ENCODE measurements at places on chromosomes 1 and 21.

DNA sequence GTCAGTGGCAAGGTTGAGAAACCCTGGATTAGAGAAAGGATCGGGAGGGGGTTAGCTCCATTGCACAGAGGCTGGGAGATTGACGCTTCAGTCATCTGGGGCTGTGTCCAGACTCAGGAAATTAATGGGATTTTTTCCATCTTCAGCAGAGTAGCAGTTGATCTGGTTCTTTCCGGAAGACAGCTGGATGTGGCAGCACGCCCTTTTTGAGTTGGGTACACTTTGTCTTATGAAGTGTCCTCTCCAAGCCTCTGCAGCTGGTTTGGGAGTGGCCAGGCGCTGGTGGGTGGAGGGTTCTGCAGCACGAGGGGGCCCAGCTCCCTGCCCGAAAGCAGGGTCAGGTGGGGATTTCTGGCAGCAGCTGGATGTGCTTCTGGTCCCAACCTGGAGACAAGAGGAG lies 95.1 kb downstream of the TAS1R2 start:
- DNase-seq: no peak
- no peak overlapping the region for H3K27ac ChIP-seq
- peaks cover 24% of the 10 kb centered on the region for H3K27me3 ChIP-seq
- no peak overlapping the region for H3K4me3 ChIP-seq
- H3K36me3 ChIP-seq: no peaks in the 10 kb centered on the region

DNA sequence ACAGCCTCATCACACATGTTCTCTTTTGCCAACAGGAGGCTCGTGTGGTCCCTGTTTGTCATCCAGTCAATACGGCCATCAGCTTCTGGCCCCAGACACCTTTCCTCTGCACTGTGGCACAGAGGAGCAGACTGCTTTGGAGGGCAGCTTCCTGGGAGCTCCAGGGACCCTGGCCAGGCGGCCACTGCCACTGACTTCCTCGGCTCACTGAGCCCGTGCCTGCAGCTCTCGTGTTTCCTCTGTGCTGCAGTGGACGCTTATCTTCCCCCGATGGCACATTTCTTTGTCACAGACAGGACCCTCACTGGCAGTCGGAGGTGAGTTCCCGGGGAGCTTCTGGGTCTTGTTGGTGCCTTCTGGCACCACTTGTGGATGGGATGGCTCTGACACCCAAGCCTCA lies 67.0 kb upstream of the DIRAS3 start:
- no peaks in the 10 kb centered on the region for H3K36me3 ChIP-seq
- peaks cover 5% of the 10 kb centered on the region for H3K4me1 ChIP-seq
- DNase-seq: no peak
- no peak overlapping the region for H3K4me3 ChIP-seq

DNA sequence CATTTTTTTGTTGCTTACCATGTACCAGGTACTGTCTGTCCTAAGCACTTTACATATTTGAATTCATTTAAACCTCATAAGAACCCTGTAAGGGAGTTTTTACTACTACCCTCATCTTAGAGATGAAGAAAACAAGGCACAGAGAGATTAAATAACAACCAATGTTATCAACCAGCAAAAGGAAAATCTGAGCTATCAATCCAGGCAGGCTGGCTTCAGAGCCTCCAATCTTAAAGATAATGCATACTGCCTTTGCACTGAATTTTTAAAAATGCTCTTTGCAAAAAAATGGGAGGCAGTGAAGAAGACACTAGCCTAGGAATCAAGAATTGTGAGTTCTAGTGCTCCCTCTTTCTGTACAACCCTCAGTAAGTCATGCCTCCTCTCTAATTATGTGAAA lies 18.7 kb downstream of the NDC1 start:
- peaks cover 2% of the 10 kb centered on the region for H3K4me1 ChIP-seq
- H3K36me3 ChIP-seq: peaks cover 48% of the 10 kb centered on the region
- no peak for DNase-seq
- no peaks in the 10 kb centered on the region for H3K27me3 ChIP-seq
- no peak overlapping the region for H3K4me3 ChIP-seq

DNA sequence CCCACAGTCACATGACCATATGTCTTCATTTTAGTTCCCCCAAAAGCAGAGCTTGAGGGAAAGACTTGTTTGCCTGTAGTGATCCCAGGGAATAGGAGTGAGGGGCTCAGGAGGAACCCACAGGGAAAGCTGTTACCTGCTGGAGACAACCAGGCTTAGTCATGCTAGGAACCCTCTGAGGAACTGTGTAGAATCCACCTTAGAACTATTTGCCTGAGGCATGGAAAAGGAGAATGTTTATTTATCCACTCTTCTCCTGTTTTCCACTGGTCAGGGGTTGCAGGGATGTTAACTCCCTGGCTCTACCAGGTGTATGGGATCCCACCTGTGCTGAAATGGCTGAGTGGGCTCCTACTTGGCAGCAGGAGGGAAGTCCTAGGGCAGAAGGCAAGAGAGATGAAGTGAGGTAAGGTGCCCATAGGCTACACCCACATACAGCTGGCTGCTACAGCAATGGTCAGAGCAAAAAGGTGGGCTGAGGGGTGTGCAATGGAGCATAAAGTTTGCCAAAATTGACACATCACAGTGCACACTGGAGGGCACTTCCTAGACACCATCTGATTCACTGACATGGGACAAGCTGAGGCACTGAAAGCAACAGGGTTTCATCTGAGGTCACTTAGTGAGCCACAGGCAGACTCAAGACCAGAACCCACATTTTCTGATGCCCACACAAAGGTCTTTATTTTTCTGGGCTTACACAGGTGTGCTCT lies 29.7 kb upstream of the CYP4B1 start:
- H3K4me3 ChIP-seq: no peak overlapping the region
- no peaks in the 10 kb centered on the region for H3K4me1 ChIP-seq
- peaks cover 4% of the 10 kb centered on the region for H3K36me3 ChIP-seq
- no peak overlapping the region for H3K27ac ChIP-seq

DNA sequence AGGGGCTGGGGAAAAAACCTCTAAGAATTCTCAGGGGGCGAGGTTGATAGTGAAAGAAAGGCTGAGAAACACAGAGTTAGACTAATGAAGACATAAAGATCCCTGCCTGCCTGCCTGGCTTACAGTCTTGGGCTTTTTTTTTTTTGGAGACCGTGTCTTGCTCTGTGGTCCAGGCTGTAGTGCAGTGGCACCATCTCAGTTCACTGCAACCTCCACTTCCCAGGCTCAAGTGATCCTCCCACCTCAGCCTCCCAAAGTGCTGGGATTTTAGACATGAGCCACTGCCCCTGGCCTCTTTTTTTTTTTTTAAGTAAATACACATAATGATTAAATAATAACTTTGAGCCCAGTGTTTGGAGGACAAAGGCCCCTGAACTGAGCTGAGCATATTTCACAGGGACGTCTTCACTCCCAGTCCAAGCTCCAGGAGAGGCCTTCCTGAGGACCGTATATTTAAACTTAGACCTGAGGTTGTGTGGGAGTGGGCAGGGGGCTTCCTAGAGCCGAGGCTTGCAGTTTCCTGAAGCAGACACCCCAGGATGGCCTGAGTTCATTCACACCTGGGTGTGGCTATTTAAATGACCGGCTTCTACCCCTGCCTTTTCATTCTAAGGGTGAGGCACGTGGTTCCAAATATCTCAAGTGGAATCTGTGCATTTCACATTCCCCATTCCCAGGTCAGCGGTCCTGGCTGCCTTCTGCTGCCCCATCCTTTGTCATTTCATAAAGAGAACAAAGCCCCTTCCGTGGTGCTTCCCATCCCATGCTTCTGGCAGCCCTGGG lies 16.0 kb upstream of the EFHD2 start:
- no peak for DNase-seq
- peaks cover 2% of the 10 kb centered on the region for H3K27me3 ChIP-seq
- H3K27ac ChIP-seq: no peak overlapping the region
- no peak overlapping the region for H3K4me3 ChIP-seq

GRCh38 chr1:59766227-59766855 lies 48.4 kb upstream of the HOOK1 start:
- H3K36me3 ChIP-seq: peaks cover 4% of the 10 kb centered on the region
- H3K4me1 ChIP-seq: no peaks in the 10 kb centered on the region
- H3K27me3 ChIP-seq: no peaks in the 10 kb centered on the region
- H3K27ac ChIP-seq: no peak overlapping the region
- no peak for DNase-seq

GRCh38 chr1:66510407-66510806 lies 23.5 kb upstream of the SGIP1 start:
- H3K27me3 ChIP-seq: peaks cover 23% of the 10 kb centered on the region
- peaks cover 2% of the 10 kb centered on the region for H3K36me3 ChIP-seq
- no peak for DNase-seq

DNA sequence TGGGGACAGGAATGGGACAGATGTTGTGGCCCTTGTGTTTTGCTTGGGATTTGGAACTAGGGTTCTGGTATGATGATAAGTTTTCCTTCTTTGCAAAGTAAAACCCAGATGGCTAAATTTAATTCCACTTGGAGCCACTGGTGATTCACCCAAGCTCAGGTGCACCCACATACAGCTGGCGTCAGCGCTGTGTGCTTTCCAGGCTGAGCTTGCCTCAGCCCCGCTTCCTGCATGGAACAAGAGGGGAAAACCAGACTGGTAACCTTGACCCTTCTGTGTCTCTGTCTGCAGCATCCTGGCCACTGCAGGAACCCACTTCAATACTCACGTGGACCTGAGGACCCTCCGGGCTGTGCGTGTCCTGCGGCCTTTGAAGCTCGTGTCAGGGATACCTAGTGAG lies 94.2 kb downstream of the CACNA1E start:
- no peaks in the 10 kb centered on the region for H3K4me1 ChIP-seq
- DNase-seq: no peak
- H3K27me3 ChIP-seq: no peaks in the 10 kb centered on the region
- no peaks in the 10 kb centered on the region for H3K36me3 ChIP-seq
- no peak overlapping the region for H3K4me3 ChIP-seq

- no peaks in the 10 kb centered on the region for H3K27me3 ChIP-seq
- no peak overlapping the region for H3K27ac ChIP-seq
- H3K4me3 ChIP-seq: no peak overlapping the region
- H3K36me3 ChIP-seq: no peaks in the 10 kb centered on the region
- no peaks in the 10 kb centered on the region for H3K4me1 ChIP-seq
These were observed 104.5 kb downstream of the ZP4 start for GRCh38 chr1:237786066-237786719.

- peaks cover 18% of the 10 kb centered on the region for H3K36me3 ChIP-seq
- H3K4me1 ChIP-seq: peaks cover 26% of the 10 kb centered on the region
- no peaks in the 10 kb centered on the region for H3K27me3 ChIP-seq
These were observed 27.6 kb downstream of the RUNX1 start for GRCh38 chr21:35021546-35021945.

- DNase-seq: no peak
- peaks cover 9% of the 10 kb centered on the region for H3K27me3 ChIP-seq
- no peaks in the 10 kb centered on the region for H3K36me3 ChIP-seq
These were observed 9.5 kb upstream of the SEMA4A start for GRCh38 chr1:156143765-156144489.

GRCh38 chr1:88990426-88990825 lies 2.0 kb downstream of the KYAT3 start:
- H3K36me3 ChIP-seq: peaks cover 8% of the 10 kb centered on the region
- no peaks in the 10 kb centered on the region for H3K27me3 ChIP-seq
- peaks cover 28% of the 10 kb centered on the region for H3K4me1 ChIP-seq
- no peak overlapping the region for H3K4me3 ChIP-seq
- no peak for DNase-seq
- H3K27ac ChIP-seq: no peak overlapping the region

GRCh38 chr1:196774603-196775002 lies at the start of gene CFHR3:
TSS of gene CFHR3 (plus strand) at chr1:196774840. CDS start at chr1:196774887, 47 bp downstream.
- H3K4me3 ChIP-seq: no peak within 1 kb of the TSS
- no peak within 1 kb of the TSS for H3K27ac ChIP-seq
- no peaks in the 10 kb centered on the region for H3K4me1 ChIP-seq
- no peak for DNase-seq

- peaks cover 42% of the 10 kb centered on the region for H3K27me3 ChIP-seq
- DNase-seq: no peak
- no peak overlapping the region for H3K4me3 ChIP-seq
- H3K27ac ChIP-seq: no peak overlapping the region
- H3K36me3 ChIP-seq: no peaks in the 10 kb centered on the region
- peaks cover 3% of the 10 kb centered on the region for H3K4me1 ChIP-seq
These were observed 93.2 kb downstream of the PAX7 start for GRCh38 chr1:18723701-18724411.

GRCh38 chr1:33288976-33289857 lies 31.7 kb downstream of the A3GALT2 start:
- H3K27me3 ChIP-seq: no peaks in the 10 kb centered on the region

DNA sequence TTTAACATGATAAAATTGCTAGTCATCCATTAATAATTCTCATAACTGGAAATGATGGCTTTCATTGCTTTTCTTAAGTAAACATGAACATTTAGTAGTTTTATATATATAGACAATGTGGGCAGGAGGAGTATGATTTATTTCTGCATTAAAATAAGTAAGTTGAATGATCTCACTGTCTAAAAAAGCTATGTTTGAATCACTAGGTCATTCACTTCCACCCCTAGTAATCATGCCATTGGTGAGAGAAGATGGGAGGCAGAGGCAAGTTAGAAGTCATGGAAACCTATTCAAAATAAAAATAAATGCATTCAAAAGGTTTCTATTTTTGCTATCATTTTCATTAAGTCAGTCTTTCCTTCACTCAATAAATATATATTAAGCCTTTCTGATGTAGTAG lies 226.4 kb downstream of the DUSP10 start:
- no peak overlapping the region for H3K4me3 ChIP-seq
- no peak for DNase-seq
- peaks cover 2% of the 10 kb centered on the region for H3K4me1 ChIP-seq
- no peaks in the 10 kb centered on the region for H3K36me3 ChIP-seq

GRCh38 chr1:15345705-15346345 lies 63.9 kb upstream of the EFHD2 start:
- no peak overlapping the region for H3K4me3 ChIP-seq
- no peak for DNase-seq
- H3K27me3 ChIP-seq: peaks cover 23% of the 10 kb centered on the region
- H3K27ac ChIP-seq: no peak overlapping the region
- H3K4me1 ChIP-seq: peaks cover 7% of the 10 kb centered on the region

GRCh38 chr1:11535761-11536572 lies 57.0 kb downstream of the DISP3 start:
- no peak overlapping the region for H3K4me3 ChIP-seq
- H3K27ac ChIP-seq: no peak overlapping the region
- H3K4me1 ChIP-seq: no peaks in the 10 kb centered on the region
- H3K36me3 ChIP-seq: no peaks in the 10 kb centered on the region

DNA sequence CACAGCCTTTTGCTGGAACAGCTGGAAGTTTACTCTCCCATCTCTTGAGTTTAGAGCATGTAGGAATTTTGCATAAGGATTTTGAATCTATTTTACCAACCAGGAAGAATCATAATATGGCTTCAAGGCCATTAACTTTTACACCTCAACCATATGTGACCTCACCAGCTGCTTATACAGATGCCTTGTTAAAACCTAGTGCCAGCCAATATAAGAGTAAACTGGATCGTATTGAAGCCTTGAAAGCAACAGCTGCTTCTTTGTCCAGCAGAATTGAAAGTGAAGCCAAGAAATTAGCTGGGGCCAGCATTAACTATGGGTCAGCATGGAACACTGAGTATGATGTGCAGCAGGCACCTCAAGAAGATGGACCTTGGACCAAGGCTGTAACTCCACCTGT lies 65.4 kb downstream of the CEP350 start:
- H3K4me1 ChIP-seq: no peaks in the 10 kb centered on the region
- H3K27me3 ChIP-seq: no peaks in the 10 kb centered on the region
- H3K4me3 ChIP-seq: no peak overlapping the region
- DNase-seq: no peak
- peaks cover 39% of the 10 kb centered on the region for H3K36me3 ChIP-seq

Measured in memory B cell (primary cell).